ENCODE measurements at places on chromosomes 11 and 22. TPM values are rescaled to one million over a fixed set of nuclear protein-coding genes. Genes with fewer than 3 reads are reported as not detected.
A peak's percentile ranks its signal among the peaks of the same experiment; 100 is the strongest.

DNA sequence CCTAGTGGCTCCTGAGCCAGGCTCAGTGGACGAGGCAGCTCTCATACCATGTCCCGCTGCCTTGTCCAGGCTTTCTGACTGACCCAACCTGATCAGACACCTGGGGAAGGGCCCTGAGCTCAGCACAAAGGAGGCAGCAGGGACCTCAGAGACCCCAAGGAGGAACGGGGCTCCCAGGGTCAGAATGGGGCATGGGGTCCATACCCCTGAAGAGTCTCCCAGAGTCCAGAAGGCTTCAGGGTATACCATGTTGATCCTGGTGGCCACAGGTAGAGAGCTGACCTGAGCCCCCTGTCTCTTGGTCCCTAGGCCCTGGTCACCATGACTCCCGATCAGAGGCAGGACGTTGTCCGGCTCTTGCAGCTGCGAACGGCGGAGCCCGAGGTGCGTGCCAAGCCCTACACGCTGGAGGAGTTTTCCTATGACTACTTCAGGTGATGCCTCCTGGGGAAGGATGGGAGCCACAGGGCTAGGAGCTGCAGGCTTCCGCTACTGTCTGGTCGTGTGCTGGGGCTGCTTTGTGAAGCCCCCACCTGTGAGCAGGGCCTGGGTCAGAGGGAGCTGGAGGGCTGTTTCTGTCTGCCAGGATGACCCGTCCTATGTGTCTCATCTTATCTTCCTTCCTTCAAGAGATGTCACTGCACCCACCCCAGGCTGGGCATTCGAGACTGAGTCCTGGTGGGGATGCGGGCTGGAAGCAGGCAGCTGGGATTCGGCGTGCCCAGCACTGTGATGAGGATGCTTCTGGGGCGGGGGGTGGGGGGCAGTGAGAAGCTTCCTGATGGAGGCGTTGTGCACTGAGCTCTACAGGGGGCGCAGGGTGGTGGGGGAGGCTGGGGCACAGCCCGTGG lies 74.2 kb downstream of the MYO7A start:
- no peak for DNase-seq

The ANKK1 gene
- 2.4 TPM for total RNA-seq

DNA sequence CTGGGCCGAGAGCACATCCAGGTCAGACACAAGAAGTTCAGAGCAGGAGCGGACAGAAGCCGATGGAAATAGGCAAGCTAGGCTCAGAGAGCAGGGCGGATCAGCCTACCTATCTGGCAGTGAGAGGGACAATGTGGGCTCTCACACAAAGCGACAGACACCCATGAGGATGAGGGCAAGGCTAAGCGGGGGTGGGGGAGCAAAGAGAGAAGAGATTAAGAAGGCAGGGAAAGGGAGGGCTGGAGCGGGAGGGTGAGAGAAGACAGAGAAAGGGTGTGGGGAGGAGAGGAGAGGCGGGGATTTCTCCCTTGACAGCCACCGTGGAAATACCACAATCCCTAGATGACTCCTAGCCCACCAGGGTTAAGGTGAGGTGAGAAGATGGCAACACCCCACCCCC lies 57.9 kb downstream of the BUD13 start:
- no peak for DNase-seq

DNA sequence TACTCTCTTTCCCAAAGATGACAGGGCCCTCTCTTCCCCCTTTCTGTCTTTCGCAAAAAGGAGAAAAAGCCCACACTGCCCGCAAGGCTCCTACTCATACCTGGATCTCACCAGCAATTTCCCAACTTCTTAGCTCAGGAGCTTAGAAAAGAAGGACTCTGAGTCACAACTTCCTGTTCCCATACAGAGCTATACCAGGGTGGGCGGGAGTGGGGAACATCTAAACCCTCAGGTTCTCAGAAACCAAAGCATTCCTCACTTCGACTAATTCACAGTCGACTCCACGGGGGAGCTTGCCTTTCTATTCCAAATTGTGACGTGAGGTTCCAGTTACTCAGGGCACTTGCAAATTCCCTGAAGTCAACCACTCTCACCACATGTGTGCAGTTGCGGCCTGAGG lies 61.9 kb downstream of the MTNR1B start:
- DNase-seq = no peak

DNA sequence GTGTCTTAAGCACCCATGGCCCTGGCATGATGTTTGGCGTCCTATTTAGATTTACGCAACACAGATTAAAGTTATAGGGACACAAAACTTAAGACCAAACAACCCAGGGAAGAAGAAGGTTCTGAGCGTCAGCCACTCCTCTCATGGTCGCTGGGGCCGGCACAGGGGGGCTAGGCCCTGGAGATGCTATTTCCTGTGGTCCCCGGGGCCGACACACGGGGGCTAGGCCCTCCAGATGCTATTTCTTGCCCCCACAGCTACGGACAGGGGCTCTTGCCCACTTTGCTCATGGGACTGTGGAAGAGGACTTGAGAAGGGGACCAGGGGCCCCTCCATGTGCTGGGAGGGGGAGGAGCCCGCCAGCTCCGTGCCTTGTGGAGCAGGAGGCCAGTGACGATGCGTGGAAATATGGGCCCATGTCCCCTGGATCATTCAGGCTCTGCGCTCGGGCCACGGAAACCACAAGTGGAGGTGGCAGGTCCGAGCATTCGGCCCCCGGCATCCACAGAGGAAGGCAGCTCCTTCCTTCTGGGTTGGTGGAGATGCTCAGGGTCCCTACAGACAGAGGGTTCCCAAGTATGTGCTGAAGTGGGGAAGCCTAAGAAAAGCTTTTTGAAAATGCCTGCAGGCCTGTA lies 711.1 kb downstream of the BRD1 start:
- no peak for DNase-seq

DNA sequence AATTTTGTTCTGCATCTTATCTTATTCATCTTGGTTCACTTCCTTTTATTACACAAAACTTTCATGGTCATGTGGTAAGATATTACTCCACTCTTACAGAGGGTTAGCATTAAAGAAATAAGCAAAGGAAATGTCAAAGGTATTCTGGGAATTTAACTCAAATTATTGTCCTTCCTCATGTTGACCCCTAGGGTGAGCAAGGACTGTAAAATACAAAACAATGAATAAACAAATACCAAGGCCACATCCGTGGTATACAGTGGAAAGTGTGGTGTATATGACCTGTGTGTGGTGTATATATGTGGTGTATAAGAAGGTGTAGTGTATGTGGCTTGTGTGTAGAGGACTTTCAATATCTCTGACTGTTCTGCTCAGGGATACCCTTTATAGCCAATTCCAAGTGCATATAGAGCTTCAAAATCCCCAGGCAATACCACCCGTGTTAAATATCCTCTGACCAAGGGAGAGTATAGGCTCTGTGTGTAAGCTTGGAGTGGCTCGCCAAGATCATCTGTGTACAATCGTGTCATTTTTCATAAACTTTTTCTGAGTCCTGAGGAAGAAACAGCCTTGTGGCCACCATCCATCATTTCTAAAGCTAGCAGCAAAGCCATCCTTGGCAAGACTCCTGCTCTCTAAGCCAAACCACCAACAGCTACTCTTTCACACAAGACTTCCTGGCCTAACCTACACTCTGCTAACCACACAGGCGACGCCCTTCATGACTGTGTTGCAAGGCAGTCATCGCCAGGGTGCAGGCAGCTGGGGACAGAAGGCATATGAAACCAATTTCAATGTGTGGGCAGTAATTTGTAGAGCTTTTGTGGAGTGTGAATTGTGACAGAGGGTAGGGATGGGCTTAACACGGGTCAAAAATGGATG lies 548.0 kb downstream of the ETS1 start:
- peak; percentile 54 for DNase-seq

DNA sequence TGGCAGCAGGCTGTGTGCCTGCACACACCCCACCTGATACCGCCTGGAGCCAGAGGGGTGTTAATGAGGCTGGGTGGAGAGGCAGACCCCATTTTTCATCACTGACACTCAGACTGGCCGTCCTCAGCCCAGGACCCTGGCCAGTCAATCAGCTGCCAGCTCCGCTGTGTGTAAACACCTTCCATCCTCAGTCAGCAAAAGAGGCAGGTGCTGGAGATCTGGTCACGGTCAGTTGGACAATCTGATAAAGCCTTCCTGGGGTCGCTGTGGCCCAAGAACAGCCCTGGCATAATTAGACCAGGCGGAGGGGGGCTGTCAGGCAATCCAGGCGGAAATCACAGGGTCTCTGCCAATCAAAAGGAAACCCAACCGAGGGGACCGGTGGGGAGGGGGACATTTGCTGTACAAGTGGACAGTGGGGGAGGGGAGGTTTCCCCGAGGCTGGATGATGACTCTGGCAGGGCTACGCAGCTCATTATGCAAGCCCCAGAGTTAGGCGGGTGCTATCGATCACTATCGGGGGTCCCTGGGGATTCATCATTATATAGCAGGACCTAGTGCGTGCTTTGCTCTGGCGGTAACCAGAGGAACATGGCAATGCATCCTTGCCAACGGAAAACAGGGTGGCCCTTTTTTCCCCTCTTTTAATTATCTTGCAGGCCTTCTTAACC lies 72.9 kb downstream of the ABTB2 start:
- no peak for DNase-seq

DNA sequence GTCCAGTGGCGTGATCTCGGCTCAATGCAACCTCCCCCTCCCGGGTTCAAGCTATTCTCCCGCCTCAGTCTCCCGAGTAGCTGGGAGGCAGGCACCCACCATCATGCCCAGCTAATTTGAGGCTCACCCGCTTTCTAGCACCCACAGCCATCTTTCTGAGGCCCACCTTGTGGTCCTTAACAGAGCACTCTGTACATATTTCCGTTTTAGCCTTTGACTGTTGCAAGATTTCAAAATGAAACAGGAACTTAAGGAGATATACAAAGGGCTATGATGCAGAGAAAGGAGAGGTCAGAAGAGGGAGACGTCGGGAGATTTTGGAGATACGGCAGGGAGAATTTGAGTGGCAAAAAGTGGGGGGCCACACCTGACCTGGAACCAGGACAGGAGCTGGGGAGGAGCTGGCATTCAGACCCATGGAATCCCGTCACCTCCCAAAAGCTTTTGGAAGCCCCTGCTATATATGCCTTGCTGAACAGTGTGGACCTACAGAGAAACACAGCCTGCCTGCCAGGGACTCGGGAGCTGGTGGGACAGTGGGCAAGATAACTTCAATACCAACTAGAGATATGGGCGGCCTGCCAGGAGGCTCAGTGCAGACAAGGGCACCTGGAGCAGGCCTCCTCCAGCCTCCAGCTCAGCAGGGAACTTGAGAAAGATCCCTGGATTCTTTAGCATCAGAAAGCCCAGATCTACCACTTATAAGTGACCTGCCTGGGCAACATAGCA lies 8.0 kb upstream of the CLCF1 start:
- DNase-seq = no peak

DNA sequence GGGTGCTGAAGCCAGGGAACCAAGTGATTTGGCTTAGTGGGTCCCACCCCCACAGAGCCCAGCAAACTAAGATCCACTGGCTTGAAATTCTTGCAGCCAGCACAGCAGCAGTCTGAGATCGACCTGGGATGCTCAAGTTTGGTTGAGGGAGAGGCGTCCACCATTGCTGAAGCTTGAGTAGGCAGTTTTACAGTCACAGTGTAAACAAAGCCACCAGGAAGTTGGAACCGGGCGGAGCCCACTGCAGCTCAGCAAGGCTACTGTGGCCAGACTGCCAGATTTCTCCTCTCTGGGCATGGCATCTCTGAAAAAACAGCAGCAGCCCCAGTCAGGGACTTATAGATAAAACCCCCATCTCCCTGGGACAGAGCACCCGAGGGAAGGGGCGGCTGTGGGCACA lies 424.1 kb upstream of the TENM4 start:
- no peak for DNase-seq

The C11orf52 gene
- total RNA-seq = not detected

The SLC22A12 gene
- not detected for total RNA-seq

DNA sequence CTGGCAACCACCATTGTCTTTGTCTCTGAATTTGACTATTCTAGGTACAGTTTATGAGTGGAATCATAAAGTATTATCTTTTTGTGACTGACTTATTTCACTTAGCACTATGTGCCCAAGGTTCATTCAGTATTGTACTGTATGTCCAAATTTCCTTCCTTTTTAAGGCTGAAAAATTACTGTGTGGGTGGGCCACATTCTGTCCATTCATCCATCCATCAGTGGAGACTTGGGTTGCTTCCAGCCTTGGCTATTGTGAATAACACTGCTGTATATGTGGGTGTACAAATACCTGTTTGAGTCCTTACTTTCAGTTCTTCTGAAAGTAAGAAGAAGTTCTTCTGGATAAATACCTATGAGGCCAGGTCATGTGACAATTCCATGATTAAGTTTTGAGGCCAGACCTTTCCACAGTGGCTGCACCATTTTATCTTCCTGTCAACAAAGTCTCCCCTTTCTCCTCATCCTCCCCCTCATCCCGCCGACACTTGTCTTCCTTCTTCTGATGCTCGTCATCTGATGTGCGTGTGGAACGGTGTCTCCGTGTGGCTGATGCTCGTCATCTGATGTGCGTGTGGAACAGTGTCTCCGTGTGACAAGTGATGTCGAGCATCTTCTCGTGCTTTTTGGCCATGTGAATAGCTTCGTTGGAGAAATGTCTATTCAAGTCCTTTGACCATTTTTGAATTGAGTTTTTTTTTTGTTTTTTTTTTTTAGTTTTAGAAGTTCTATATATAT lies 49.5 kb downstream of the SBF1 start:
- no peak for DNase-seq

DNA sequence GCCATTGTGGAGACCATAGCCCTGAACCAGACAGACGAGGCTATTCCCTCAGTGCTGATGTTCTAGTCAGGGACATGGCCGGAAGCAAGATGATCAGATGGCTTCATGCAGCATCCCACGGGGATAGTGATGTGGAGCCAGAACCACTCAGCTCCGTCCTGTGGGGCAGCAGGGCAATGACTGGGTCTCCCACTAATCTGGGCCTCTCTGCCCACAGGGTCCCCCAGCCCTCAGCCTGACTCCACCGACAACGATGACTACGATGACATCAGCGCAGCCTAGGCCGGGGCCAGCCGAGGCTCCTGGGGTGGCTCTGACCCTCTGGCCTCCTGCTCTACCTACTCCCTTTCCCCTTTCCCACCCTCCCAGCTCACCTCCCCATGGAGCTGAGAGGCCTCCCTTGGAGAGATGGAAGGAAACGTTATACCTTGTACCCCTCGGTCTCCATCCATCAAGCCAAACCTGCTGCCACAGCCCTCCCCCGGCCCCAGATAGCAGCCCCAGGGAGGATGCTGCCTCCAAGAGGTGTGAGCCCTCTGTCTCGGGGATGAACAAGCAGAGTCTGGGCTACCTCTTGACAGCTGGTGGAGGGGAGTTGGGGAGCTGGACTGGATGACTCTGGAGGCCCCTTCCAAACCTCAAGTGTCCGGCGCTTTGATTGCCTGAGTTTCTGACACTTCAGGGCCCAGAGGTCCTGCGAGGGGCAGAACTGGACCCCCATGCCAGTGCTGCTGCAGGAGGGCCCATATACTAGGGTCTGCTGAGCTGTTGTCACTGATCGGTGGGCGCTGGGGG lies 47.8 kb downstream of the CD6 start:
- DNase-seq = no peak

The B3GAT1 gene
- total RNA-seq = 0.17 TPM

- DNase-seq = no peak
Observed at GRCh38 chr22:26906464-26906863, 249.1 kb downstream of the MIAT start.

DNA sequence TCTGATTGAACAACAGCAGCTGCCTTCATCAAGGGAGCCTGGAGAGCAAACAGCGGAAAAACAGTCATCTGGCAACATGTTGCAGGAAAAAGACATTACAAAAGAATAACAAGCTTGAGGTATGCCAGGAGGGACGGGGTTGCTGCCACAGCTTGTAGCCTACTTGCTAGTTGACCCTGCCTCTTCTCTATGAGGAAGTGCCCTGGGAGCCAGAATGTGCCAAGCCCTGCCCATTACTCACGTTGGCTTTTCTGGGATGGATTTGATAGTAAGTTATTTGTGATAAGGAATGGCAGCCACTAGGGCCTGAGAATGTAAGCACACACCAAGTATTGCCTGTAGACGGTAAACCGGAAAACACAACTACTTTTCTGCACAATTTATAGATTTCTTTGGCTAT lies 113.5 kb upstream of the KIRREL3 start:
- DNase-seq = no peak

The AQP11 gene
- 0.16 TPM for total RNA-seq

Data from T-helper 17 cell (primary cell).